Activated CD8-positive, alpha-beta memory T cell treated with anti-CD3 and anti-CD28 coated beads for 48 hours (primary cell): ENCODE measurements at places on chromosomes 4 and X.

DNA sequence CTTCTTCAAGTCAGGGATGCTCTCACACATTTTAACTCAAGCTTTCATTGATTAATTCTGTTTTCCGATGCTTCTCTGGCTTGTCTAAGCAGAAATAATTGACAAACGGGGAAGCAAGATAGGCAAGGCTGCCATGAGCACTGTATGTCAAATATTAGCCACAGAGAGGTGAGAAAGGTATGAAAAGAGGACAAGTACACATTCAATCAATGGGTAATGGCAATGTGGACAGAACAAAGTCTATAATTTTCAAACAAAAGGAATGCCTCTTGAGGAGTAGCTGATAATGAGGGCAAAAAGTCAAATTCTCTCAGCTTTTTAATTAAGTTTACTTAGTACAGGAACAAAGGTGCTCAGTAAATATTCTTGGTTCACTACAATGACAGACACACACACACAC is 19.6 kb downstream of the COX7B2 start:
- DNase-seq, result no peak

DNA sequence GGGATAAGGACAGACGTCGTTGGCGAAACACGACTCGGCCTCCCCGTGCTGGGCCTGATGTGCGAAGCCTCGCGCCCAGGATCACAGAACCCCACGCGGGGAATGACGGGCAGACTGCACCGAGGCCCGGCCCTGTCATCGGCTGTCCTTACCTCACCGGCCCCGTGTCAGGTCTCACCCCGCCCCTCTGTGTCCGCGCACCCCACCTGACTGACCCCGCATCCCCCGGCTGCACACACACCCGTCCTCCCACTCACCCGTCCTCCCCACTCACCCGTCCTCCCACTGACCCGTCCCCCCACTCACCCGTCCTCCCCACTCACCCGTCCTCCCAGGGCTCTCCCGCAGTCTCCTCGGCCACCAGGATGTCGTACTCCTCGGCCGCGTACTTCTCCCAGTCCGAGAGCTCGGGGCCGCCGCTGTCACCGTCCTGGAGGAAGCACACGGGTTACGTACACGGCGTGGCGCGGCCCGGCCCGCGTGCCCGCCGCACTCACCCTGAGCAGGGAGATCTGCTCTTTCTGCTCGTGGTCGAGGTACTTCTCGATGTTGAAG is 19.8 kb upstream of the GTPBP6 start:
- no peak for DNase-seq

DNA sequence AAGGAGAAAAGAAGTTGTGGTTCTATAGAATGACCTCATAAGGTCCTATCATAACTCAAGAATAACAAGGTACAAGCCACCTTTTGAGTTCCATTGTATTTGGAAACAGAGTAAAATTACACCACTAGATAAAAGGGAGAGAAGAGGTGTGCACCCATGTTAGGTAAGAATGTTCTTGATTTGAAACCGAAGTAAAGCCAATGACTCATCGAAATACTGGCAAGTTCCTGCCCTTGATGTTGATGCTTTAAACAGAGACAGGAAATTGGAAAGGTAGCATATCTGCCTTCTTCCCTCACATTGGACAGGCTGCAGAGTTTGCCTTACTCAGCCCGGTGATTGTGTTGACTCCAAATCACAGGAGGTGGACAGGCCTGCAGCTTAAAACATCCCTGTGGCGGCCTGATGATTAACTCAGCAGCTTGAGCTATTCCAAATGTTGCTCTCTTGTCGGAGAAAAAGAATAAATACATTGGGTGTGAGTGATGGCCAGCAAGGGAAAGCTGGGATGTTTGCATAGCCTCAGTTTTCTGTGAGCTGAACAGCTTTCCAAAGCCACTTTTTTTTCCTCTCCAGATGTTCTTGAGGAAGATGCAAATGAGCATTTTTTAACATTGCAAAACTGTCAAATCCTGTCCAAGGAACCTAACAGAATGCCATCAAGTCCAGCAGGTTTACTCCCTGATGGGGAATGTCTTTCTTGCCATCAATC is 321.1 kb downstream of the NKX6-1 start:
- no peak for DNase-seq

DNA sequence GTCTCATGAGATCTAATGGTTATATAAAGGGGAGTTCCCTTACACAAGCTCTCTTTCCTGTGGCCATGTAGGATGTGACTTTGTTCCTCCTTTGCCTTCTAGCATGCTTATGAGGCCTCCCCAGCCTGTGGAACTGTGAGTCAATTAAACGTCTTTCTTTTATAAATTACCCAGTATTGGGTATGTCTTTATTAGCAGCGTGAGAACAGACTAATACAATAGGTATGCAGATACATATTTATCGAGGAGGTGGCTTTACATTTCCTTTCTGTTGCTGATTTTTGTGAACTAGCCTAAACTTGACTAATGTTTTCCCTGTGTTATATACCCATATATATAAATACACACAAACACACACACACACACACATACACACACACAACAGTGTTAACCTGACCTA is 80.2 kb downstream of the VCX2 start:
- DNase-seq, result no peak

GRCh38 chrX:124194199-124194598 is 138.3 kb upstream of the TEX13D start:
- DNase-seq, result no peak

- no peak for DNase-seq
Measured at GRCh38 chrX:13254076-13254785, 65.6 kb downstream of the ATXN3L start.

- DNase-seq, result no peak
Measured at GRCh38 chrX:43899878-43900815, 17.9 kb upstream of the MAOB start.

DNA sequence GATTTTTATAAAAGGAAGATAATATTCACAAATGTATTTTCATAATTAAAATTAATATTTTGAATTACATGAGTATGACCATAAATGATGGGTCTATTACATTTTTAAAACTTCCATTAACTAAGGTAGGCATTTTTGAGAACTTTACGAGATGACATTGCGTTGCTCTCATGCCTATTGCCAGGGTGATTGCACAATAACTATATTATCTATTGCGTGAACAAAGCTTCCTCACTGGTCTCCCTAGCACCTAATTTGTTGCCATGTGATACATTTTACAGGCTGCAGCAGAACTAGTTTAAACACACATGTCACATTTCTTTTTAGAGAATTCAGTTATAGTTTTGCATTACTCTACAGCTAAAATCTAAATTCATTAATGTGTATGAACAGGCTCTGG is 289.7 kb upstream of the GRID2 start:
- no peak for DNase-seq

GRCh38 chr4:186169945-186170802 is 21.2 kb upstream of the CYP4V2 start:
- DNase-seq, result no peak
